ENCODE measurements at places on chromosomes 5 and 9.

DNA sequence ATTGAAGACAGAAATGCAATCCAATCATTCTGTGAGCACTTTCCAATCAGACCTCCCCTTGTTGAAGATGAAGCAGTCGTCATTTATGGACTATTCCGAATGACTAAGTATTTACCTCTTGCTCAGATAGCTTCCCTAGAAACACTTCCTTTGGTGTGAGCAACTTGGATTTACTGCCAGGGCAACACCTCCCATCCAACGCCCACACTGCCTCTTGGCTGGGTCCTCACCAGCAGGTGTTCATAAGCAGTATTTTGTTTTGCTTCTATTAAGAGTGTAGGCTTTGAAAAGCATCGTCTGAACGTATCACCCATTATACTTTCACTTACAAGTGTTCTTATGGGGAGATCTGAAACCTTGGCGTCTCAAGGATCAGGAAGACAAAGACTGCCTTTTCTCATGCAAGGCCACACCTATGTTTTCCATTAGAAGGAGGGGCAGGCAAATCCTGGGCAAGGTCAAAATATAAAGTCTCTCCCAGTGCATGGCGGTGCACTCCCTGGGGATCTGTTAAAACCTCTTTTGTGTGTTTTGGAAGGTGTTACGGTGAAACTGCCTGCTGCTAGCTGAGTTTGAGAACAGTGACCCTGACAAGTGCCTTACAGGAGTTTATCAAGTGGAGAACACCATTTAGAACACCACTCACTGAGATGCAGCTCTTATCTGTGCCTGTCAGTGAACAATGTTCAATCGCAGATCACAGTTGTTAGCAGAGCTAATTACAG lies 10.6 kb upstream of the MARCHF3 start:
- peak; percentile 96 for DNase-seq

DNA sequence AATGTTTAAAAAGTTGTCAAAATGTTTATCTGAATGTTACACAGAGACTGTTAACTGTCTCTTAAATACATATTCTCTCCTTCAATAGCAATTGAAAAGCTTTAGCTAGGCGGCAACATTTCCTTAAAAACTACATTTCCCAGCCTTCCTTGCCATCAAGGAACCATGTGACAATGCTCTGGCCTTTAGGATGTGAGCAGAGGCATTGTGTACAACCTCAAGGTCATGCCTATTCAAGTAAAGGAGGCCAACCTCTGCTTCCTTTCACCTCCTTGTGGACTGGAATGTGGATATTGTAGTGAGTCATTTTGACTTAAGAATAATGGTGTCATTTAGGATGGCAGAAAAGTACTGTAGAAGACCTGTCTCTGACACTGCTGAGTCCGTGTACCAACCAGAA lies 23.7 kb upstream of the MROH2B start:
- no peak for DNase-seq

DNA sequence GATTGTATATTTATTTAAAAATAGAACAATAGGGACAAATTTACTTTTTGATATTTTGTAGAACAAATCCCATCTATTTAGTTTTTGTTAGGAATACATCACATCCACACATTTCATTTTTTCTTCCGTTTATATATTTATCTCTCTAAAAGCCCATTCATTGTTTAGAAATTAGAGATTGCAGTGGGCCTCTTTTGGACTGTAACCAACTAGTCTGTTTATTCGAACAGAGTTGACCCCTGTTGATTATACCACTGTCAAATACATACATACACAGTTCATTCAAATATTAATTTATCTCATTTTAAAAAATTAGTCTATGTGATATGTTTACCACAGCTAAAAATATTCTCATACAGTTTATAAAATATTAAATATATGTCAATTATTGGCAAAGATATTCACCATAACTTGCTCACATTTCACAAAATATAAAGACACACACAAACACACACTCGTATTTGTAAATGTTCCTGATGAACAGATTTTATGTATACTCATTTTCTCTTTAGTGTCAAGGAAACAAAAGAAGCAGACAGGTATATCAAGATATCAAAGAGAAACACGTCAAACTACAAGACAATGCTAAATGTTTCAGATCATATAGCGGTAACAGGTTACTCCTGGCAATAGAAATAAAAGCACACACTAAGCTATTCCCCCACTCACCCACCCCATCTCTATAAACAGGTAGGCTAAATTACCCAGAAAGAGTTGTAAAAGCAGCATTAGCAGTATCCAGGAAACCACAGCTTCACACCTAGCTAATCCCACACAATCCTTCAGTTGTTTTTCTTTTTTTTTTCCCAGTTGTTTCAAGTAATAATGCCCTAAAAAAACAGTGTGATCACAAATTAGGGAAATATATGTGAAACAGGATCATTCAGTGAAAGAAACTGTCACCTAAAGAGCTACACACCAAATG lies 283.9 kb downstream of the ADAMTS6 start:
- no peak for DNase-seq

- no peak for DNase-seq
Measured at GRCh38 chr5:32507738-32508434, 63.3 kb upstream of the ZFR start.

DNA sequence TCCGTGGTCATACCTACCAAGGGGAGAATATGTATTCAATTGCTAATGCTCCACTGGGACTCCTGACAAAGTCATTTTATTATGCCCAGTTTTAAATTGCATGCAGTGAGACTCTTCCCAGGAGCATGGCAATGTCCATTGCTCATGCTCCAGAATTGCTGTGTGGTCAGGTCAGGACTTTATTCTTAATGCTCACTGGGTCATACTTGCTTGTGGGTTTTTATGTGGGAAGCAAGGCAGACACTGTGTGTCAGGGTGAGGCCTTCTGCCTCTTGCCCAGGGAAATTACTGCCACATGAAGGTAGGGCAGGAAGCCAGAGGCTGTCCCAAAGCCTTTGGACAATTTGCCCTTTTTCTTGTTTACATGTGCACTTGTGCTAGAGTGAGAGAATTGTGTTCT lies 164.6 kb upstream of the MEF2C start:
- DNase-seq: no peak

- no peak for DNase-seq
Measured at GRCh38 chr5:14208071-14209021, 65.2 kb downstream of the TRIO start.

DNA sequence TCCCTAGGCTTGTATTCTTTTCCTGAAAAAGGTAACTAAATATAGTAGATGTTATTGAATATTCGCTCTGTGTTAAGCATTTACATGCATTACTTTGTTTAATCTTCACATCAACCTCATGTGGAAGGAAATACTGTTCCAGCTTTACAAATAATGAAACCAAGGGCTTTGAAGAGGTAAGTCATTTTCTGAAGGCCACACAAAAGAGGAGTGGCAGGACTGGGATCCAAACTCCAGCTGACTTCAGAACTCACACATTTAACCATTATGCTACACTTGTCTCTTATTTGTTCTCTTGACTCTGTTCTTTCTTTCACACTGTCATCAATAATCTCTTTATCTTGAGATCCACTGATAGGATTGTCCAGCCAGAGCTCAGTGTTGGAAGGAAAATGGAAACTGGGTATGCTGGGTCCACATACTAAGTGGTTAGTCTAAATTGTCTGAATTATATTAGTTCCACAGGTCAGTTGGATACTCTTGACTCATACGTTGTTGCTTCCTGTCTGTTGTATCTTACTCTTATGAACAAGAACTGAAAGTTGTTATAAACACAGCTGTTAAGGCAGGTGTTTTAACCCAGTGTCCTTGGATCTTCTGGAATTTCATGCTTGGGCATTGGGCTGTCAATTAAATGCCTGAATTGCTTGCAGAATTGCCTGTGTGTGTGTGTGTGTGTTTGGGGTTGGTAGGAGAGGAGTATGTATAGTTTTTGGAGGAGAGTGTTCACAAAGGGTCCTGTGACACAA lies 65.6 kb downstream of the TLE4 start:
- DNase-seq: no peak

DNA sequence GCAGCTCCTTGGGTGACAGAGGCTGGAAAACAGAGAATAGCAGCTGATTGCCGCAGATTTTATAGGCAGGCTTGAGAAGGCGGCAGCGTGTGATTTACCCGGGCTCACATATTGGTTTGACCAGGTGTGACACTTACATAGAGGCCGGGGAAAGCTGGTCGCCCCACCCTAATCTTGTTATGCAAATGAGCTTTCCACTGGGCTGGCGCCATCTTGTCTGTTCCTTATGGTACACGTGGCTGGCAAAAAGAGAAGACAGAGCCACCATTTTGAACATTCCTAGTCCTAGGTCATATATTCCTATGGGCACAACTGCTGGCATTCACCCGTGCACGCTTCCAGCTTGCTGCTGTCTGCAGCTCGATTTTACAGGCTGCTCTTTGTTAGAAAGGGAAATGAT lies 11.3 kb upstream of the SPZ1 start:
- DNase-seq: no peak

- no peak for DNase-seq
Measured at GRCh38 chr5:7849681-7850394, 1.1 kb downstream of the CFAP90 start.

GRCh38 chr5:159427180-159428012 lies 97.1 kb upstream of the IL12B start:
- DNase-seq: no peak

DNA sequence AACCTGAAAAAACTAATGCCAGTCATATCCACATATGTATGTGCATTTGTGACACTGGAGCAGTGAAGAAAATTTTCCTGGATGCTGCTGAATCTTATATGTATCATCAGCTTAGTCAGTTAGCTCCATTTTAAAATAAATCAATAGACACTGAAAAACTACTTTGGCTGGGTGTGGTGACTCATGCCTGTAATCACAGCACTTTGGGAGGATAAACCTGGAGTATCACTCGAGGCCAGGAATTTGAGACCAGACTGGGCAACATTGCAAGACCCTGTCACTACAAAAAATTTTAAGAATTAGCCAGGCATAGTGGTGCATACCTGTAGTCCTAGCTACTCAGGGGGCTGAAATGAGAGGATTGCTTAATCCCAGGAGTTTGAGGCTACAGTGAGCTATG lies 511.0 kb upstream of the TLE4 start:
- no peak for DNase-seq

- no peak for DNase-seq
Measured at GRCh38 chr9:8473244-8474020, 673.9 kb upstream of the DMAC1 start.

DNA sequence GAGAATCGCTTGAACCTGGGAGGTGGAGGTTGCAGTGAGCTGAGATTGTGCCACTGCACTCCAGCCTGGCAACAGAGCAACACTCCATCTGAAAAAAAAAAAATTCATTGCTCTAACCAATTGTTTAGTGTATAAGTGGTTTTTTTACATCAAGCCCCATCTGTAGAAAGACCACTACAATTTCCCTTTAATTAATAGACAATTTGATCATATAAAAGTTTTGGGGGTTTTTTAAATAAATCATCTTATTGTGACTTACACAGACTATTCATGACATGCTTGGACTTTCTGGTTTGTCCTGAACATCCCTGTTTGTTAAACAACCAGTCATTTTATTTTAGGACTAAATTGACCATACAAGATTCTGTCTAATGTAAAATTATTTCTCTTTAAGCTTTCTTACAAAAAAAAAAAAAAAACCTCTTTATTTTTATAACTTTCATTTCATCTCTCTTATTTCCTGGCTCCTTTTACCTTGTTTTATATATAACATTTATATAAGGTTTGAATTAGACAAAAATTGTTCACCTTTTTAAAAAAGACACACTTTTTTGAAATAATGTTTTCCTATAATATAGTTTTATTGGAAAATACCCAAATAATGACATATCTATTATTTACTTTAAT lies 9.8 kb upstream of the FANCC start:
- DNase-seq: no peak

DNA sequence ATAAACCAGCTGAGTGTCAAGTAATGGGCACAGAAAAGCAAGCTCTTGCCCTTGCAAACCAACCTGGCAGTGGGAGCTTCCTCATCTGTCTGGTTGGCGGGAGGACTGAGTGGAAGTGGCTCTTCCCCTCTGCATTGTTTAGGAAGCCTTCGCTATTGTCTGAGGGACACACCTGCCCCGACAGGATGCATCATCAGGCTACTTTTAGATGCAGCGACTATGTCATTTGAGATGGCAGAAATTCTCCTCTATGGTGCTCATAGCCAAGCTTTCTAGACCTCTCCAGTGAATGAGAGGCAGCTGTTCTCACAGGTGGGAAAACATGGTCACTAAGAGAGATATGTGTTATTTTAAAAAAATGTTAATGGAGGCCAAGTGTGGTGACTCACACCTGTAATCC lies 104.0 kb downstream of the DOCK8 start:
- DNase-seq: peak; percentile 73

DNA sequence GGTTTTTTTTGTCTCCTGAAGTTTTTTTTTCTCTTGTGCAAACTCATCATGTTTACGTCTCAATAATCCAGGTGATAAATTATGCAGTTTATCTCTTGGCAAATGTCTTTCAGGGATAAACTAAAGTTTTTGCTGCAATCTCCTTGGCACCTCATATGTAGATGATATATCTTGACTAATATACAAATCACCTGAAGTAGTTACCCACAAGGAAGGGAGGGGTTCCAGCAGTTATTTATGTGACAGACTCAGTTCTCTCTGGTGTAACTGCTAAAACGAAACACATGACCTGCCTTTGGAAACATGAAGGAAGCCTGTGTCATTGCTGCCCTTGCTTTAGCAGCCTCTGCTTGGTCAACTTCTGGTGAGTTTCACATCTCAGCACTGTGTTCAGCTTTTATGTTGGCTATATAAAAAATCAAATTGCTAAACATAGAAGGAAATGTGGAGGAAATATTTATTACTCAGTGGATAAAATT lies 39.3 kb upstream of the KIAA1958 start:
- no peak for DNase-seq

DNA sequence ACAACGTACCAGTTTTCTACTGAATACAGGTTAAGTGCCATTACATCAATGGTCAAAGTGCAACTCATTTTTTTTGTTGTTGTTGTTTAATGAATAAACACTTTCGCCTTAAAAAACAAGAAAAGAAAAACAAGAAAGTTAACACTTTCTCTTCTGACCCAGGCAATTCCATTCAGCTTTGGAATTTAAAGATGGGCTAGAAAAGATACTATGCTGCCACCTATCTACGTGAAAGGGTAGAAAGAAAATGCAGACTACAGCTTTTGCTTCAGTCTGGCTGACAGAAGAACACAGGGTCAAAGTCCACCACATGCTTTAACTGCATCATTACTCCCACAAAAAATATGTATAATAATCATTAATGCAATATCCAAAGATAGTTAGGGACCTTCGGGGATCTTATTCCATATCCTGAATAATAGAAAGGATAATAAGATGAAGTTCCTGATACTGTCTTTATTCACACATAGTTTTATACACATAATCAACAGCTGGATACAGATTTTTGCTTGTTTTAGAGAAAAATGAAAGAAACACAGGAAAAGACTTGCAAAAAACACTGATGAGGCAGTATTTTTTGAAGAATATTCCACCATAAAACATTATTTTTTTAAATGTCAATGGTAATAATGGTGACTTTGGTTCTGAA lies 40.4 kb downstream of the ZDHHC21 start:
- DNase-seq: no peak

- no peak for DNase-seq
Measured at GRCh38 chr5:3833566-3833965, 237.9 kb downstream of the IRX1 start.

DNA sequence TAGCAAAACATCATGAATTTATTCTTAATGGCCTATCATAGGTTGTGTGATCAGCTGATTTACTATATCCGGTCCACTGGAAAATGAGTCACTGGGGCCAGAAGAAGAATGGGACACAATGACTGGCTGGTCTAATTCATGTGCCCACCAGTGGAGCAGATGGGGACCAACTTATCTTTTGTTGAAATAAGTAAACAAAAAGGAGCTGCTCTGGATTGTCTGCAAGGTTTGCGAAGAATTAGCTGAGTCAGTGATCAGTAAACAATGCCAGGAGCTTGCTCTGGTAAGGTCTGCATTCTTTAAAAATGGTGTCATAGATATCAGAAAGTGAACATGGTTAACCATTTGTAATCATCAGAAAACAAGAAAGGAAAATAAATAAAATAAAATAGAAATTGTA lies 128.0 kb downstream of the RASEF start:
- no peak for DNase-seq

Data from NCI-H187 treated with DMSO at 0.1 percent for 48 hours (cell line).